ENCODE measurements at places on chromosomes 11 and 22. TPM values are rescaled to one million over a fixed set of nuclear protein-coding genes. Genes with fewer than 3 reads are reported as not detected.

DNA sequence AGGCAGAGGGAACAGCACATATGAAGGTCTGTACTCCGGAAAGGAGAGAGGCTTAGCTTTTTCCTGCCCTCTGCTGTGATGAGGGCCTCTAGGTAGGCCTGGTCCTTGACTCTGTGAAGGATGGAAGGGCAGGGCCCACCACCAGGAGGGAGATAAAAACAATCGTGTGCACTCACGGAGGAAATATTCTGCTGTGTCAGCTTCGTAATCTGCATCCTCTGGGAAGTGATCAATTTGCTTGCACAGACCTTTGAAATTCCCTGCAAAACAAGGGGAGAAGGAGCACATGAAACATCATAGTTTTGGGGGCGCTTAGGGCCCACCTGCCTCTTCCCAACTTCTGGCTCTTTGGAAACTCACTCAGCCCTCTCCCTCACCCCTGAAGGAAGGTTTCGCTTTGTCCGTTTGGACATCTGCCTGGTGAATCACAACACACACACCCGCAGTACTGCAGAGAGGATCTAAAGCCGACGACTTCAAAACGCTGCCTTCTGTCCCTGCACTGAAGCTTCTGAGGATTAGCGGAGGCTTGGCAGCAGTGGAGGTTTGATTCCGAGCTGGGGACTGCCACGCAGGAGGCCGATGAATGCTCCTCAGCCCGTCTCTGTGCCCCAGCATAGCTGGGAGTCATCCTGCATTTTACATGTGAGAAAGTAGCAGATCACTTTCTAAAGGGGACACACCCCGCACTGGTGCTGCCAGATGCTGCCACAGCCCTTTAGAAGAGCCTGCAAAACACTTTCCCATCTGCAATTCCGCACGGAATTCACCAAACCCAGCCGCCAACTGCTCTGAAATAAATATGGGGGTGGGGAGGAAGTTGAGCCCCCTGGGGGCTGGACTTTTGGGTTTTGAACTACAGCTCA lies 58.6 kb upstream of the EIF3D start:
- no peak for DNase-seq

DNA sequence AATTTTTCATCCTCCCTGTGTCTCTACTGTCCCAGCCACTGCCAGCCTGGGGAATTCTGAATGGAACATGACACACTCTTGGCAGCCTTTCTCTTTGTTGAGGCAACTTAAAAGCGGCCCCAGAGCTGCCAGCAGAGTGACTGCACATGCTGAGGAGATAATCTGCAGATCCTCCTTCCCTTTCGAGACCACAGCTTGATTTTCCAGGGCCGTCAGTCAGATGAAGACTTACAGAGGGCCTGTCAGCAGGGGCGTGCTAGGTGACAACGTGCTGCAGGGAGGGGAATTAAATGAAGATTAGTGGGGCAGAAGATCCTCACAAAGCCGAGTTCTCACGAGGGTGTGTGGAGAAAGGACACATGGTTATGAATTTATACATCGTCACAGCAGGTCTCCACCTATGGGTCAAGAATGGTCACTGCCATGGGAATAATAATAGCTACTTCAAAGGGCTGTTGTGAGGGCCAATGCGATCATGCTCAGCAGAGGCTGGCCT lies 193.5 kb upstream of the PITPNB start:
- no peak for DNase-seq

- DNase-seq: no peak
Measured at GRCh38 chr11:120554766-120555432, 43.4 kb downstream of the GRIK4 start.

DNA sequence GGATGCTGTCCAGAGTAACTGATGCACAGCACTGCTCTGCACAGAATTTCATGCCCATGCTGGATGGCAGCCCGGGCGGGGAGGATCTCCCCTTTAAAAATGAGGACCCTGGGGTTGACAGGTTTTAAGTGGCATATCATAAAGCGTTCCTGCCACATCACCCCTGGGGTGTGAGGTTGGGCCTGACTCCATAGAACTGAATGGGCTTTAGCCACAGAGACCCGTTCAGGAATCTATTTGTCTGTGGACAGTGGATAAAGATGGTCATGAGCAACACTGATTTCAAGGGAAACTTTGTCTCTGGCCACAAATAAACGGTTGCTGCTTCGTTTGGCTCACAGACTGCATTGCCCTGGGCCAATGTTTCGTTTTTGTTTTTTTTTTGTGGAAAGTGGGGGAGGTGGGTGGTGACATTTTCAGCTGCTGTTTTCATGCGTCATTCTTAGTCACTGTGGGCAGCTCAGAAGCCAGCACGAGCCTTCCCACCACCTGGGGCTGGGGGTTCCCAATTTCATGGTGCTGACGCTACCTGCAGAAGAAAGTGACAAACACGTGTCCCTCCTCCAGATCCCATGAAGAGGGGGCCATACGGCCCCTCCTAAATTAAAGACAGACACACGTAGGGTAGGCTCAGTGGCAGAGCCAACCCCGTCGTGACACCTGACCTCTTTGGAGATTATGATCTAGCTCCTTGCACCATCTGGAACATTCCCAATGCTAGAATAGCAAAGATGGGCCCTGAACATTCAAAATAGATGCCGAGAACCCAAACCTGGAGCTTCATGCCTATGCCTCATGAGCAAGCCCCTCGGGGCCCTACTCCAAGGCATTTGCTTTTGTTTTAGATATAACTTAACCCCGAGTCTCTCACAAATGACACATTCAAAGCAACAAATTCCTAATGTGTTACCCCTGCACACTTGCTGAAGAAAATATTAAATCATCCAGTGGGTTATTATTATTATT lies 54.8 kb upstream of the PHF21B start:
- DNase-seq: peak; percentile 43

- no peak for DNase-seq
Measured at GRCh38 chr11:14386895-14387480, 28.0 kb upstream of the RRAS2 start.

Gene C11orf68
- 21.6 TPM for total RNA-seq

Gene ISX
- not detected for total RNA-seq

All from CD4-positive, CD25-positive, alpha-beta regulatory T cell (primary cell).